ENCODE measurements at places on chromosomes 11 and 22.
A peak's percentile ranks its signal among the peaks of the same experiment; 100 is the strongest.

DNA sequence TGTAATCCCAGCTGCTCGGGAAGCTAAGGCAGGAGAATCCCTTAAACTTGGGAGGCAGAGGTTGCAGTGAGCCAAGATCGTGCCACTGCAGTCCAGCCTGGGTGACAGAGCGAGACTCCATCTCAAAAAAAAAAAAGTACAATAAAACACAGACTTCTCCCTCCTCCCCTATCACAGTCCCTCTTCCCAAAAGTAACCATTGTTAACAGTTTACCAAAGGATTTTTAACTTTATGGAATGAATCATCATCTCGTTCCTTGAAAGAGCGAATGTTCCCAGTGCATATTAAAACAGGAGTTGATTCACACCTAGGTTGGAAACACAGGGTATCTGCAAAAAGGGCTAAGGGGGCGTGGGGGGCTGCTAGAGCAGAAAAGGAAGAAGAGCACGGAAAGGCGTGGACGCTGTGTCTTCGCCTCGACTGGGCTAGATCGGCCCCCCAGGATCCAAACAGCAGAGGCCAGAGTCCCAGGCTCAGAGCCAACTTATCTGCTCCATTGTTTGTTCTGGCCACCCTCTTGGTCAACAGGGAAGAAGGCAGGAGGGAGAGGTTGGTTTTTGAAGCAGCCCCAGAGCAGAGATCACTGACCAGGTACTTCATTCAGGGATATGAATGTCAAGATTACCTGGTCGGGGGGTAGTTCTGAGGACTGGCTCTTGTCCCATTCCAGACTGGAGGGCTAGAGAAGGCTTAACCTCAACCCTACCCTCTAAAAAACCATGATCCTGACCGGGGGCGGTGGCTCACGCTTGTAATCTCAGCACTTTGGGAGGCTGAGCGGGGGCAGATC, 2.1 kb upstream of the AHNAK start:
- H3K4me1 ChIP-seq: peaks cover 79% of the 10 kb centered on the region
- DNase-seq: no peak

DNA sequence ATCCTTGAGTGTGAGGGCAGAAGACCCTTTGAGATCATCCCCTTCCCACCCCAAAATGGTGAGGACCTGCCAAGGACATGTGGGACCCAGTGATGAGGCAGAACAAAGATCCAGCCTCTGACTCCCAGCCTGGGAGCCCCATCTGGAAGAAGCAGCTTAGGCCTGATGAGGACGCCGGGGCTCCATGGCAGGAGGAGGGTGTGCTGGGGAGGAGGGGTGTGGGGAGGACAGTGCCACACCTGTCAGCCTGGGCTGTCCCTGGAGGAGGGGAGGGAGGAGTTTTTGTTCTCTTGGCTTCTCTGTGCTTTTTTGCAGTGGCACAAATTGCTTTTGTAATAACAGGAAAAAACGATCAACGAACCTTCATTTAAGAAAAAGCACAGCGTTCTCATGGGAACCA, 44.4 kb upstream of the DAGLA start:
- peaks cover 4% of the 10 kb centered on the region for H3K4me1 ChIP-seq
- no peak overlapping the region for H3K4me3 ChIP-seq
- H3K27ac ChIP-seq: no peak overlapping the region
- no peak for DNase-seq
- H3K36me3 ChIP-seq: no peaks in the 10 kb centered on the region
- H3K27me3 ChIP-seq: no peaks in the 10 kb centered on the region

GRCh38 chr11:8603696-8604077, 9.7 kb upstream of the STK33 start:
- DNase-seq: no peak
- H3K27ac ChIP-seq: no peak overlapping the region
- H3K27me3 ChIP-seq: peaks cover 3% of the 10 kb centered on the region
- H3K36me3 ChIP-seq: no peaks in the 10 kb centered on the region

DNA sequence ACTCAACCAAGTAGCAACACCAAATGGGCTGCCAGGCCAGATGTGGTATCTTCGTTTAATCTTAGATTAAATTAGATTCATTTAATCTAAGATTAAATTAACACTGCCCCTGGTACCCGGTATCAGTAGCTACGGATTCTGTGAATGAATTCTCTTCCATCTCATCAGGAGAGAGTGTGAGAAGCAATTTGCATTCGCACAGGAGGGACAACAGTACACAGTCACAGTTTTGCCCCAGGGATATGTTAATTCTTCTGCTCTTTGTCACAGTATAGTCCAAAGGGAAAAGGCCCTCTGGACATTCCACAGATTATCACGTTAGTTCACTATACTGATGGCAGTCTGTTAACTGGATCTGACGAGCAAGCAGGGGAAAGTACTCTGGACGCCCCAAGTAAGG, 22.9 kb downstream of the ASCL2 start:
- H3K4me1 ChIP-seq: no peaks in the 10 kb centered on the region
- no peak overlapping the region for H3K4me3 ChIP-seq
- H3K27me3 ChIP-seq: no peaks in the 10 kb centered on the region
- no peaks in the 10 kb centered on the region for H3K36me3 ChIP-seq
- no peak for DNase-seq

GRCh38 chr11:90148900-90149299, 14.4 kb downstream of the NAALAD2 start:
- H3K27me3 ChIP-seq: no peaks in the 10 kb centered on the region
- no peaks in the 10 kb centered on the region for H3K4me1 ChIP-seq
- H3K36me3 ChIP-seq: no peaks in the 10 kb centered on the region
- no peak for DNase-seq
- no peak overlapping the region for H3K27ac ChIP-seq
- H3K4me3 ChIP-seq: no peak overlapping the region

DNA sequence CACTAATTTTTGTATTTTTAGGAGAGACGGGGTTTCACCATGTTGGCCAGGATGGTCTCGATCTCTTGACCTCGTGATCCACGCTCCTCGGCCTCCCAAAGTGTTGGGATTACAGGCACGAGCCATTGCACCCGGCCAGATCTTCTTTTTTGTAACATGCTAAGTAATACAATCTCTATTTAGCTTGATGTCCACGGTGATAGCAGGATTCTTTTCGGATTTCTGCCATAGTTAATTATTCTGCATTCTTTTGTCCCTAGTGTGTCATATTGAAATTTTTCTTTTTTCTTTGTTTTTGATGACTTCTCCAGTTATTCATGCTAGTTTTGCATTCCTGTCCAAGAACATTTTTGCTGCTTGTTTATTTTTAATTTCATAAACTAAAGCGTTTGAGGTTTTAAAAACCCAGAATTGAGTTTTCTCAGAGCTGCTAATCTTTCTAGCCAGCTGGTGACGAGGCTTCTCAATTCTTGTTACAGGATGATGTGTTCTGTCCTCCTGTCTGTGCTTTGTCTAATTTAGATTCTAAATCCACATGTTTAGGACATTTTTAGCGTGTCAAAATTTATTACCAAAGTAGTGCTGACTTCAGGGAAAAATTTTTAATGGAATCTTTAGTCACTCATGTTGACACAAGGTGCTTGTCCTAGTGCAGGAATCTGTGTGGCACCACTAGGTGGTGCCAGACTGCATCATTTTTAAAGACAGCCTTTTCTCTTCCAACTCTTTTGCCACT, 21.8 kb downstream of the NF2 start:
- no peaks in the 10 kb centered on the region for H3K27me3 ChIP-seq
- peaks cover 28% of the 10 kb centered on the region for H3K4me1 ChIP-seq
- no peak overlapping the region for H3K4me3 ChIP-seq
- no peak for DNase-seq

GRCh38 chr11:102390667-102391465, 43.9 kb downstream of the BIRC2 start:
- no peak overlapping the region for H3K4me3 ChIP-seq
- no peaks in the 10 kb centered on the region for H3K27me3 ChIP-seq
- H3K27ac ChIP-seq: no peak overlapping the region
- peaks cover 41% of the 10 kb centered on the region for H3K36me3 ChIP-seq
- peak; percentile 32 for DNase-seq

- no peak overlapping the region for H3K4me3 ChIP-seq
- DNase-seq: no peak
- no peaks in the 10 kb centered on the region for H3K27me3 ChIP-seq
Observed at GRCh38 chr11:92504534-92504933, 279.9 kb downstream of the FAT3 start.

DNA sequence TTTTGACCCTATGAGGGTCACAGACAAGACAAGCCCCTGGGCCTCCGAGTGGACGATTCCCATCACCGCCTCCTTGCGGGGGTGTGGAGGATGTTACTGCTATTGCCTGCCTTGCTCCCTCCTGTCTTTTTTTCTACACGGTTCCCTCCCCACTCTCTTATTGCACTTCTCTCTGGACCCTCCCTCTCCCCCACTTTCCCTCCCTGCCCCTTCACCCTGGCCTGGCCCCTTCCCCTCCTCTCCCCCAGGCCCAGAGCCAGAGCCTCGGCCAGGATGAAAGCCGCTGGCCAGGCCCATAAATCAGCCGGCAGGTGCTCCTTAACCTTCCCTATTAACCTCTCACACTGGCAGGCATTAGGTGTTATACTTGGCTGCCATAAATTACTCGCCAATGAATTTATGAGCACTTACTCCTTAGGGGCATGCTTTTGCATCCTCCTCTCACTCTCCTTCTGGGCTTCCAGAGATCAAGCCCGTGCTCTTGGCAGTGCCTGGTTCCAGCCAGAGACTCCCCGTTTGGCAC, 18.3 kb upstream of the ALX4 start:
- no peak overlapping the region for H3K27ac ChIP-seq
- H3K4me3 ChIP-seq: no peak overlapping the region
- peaks cover 55% of the 10 kb centered on the region for H3K27me3 ChIP-seq
- DNase-seq: no peak
- H3K4me1 ChIP-seq: no peaks in the 10 kb centered on the region

- H3K36me3 ChIP-seq: no peaks in the 10 kb centered on the region
- H3K4me1 ChIP-seq: no peaks in the 10 kb centered on the region
- no peaks in the 10 kb centered on the region for H3K27me3 ChIP-seq
- no peak overlapping the region for H3K27ac ChIP-seq
- no peak for DNase-seq
Observed at GRCh38 chr11:95647871-95648270, 141.7 kb downstream of the FAM76B start.

- H3K4me3 ChIP-seq: no peak overlapping the region
- DNase-seq: no peak
- no peaks in the 10 kb centered on the region for H3K4me1 ChIP-seq
Observed at GRCh38 chr11:3202759-3203158, 15.9 kb downstream of the MRGPRG start.

DNA sequence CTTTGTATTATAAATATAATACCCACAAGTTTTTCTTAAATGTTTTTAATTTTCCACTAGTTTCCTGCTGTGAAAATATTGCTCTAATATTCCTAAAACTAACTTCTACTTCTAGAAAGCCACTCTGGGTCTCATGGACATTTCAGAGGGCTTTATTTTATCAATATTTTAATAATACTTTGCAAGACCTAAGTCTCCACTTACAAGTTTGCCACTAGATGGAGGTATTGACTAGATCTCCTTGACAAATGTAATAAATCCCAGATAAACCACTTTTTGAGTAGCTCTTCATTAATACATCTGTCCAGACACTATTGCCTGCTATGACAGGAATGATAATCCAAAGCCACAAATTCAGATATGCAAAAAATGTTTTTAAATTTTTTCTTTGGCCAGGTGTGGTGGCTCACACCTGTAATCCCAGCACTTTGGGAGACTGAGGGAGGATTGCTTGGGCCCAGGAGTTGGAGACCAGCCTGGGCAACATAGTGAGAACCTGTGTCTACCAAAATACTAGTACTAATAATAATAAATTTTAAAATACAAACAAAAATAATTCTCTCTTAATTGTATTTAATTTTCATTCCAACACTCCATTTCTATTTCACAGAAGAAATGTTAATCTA, 3.5 kb upstream of the ACAT1 start:
- H3K36me3 ChIP-seq: no peaks in the 10 kb centered on the region
- H3K27me3 ChIP-seq: no peaks in the 10 kb centered on the region
- H3K4me1 ChIP-seq: peaks cover 24% of the 10 kb centered on the region
- no peak overlapping the region for H3K27ac ChIP-seq
- no peak for DNase-seq
- H3K4me3 ChIP-seq: no peak overlapping the region

DNA sequence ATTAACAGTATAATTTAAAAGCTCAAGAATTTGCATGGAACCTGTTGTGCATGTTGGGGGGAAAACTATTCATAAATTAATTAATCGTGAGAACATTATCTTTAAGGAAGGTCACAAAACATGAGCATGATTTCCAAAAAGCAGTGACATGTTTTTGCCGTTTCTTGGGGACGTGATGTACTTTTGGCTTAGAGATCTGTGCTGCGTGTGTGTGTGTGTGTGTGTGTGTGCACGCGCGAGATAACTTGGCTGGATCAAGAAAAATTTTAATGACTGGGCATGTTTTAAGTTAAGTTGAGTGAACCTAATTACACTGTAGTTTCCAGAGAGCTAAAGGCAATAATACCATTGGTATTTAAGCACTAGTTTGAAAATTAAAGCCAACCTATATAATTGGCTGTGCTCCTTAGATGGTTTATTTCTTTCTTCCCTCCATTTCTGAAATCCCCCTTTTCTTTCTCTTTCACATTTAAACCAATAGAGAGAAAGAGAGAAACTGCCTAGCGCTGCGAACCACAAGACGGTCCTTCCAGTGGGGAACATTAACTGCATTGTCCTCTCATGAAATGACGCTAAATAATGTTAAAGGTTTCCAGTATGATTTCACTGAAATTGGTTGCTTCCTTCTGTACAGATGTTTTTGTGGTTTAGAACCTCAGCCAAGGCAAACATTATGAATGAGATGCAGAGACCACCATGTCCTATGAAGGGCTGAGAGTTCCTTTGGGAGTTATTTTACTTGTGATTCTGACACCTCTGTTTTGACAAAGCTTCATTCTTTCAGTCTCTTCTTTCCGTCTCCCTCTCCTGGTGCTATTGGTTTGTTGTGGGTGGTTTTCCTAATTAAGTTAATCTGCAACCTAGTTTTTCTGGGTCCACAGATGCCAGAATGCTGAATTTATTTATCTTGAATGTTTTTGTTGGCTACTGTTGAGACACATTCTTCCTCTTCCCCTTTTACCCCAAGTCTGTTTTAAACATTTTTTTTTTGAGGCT, 51.7 kb downstream of the ZBTB16 start:
- no peaks in the 10 kb centered on the region for H3K36me3 ChIP-seq
- no peak overlapping the region for H3K27ac ChIP-seq
- peaks cover 4% of the 10 kb centered on the region for H3K27me3 ChIP-seq
- no peak for DNase-seq
- no peaks in the 10 kb centered on the region for H3K4me1 ChIP-seq
- no peak overlapping the region for H3K4me3 ChIP-seq

DNA sequence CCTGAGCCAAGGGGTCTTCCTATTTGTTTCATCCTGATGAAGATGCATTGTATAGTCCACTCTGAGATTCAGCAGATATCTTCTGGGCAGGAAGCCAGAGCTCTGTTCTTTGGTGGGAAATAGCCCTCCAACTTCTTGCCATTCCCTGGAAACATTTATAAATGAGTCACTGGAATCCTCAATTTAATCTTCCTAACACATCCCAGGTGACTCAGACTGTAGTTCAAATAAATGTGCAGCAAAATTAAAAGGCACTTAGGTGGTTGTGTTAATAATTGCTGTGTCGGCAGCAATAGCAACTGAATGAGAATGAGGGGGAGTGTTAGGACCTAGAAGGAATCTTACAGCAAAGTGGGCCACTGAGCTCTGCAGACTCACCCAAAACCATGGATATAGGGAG, 108.6 kb downstream of the INSC start:
- no peaks in the 10 kb centered on the region for H3K4me1 ChIP-seq
- H3K27me3 ChIP-seq: no peaks in the 10 kb centered on the region
- no peaks in the 10 kb centered on the region for H3K36me3 ChIP-seq
- no peak for DNase-seq
- no peak overlapping the region for H3K4me3 ChIP-seq
- no peak overlapping the region for H3K27ac ChIP-seq

- DNase-seq: no peak
- H3K4me1 ChIP-seq: peaks cover 37% of the 10 kb centered on the region
- no peaks in the 10 kb centered on the region for H3K27me3 ChIP-seq
- H3K4me3 ChIP-seq: no peak overlapping the region
- H3K27ac ChIP-seq: no peak overlapping the region
Observed at GRCh38 chr22:21622011-21622918, 7.6 kb downstream of the YDJC start.
